ENCODE measurements at places on chromosomes 2 and 18. TPM values are rescaled to one million over a fixed set of nuclear protein-coding genes. Genes with fewer than 3 reads are reported as not detected.

Gene HADHB
- total RNA-seq: 124 TPM

DNA sequence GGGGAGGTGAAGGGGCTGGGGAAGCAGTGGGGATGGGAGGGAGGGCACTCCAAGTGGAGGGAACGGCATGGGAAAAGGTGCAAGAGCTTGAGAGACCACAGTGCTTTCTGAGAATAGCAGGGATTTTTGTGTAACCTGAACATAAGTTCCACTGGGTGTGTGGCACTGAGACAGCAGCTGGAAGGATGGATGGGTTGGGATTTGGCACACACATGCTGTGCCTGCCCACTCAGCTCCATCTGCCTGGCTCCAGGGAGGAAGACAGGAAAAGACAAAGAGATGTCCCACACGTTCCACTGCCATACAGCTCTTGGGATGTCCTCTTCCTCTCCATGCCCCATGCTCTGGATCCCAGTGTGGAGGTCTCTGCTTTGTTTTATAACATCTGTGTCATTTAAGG is 114.1 kb upstream of the TEX51 start:
- no peak for DNase-seq

- no peak for DNase-seq
Measured at GRCh38 chr2:235850771-235851551, 317.2 kb downstream of the GBX2 start.

DNA sequence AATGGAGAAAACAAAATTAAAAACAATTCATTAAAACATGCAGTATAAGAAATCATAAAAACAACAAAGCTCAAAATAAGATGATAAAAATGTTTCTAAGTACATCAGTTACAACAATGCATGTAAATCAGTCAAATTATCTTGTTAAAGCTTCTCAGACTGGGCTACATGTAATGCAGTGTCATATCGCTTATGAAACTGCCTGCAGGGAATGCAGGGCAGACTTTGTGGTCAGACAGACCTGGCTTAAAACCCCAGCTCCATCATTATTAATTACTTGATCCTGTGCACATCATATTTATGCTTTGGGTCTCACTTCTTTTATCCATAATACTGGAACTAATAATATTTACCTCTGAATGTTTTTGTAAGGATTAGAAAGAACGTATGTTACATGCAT is 74.6 kb downstream of the PID1 start:
- no peak for DNase-seq
